Small intestine (tissue), 16 donors: ENCODE measurements at places on chromosomes 3 and 15. TPM values are rescaled to one million over a fixed set of nuclear protein-coding genes. Genes with fewer than 3 reads are reported as not detected.
A peak's percentile ranks its signal among the peaks of the same experiment; 100 is the strongest.

- H3K4me3 ChIP-seq: no peak overlapping the region
- no peak overlapping the region for H3K27ac ChIP-seq
- no peak for DNase-seq
- H3K27me3 ChIP-seq: no peaks in the 10 kb centered on the region
- no peaks in the 10 kb centered on the region for H3K4me1 ChIP-seq
These were observed 75.0 kb downstream of the NR2E3 start for GRCh38 chr15:71885390-71885789.

- H3K4me3 ChIP-seq: no peak overlapping the region
- no peaks in the 10 kb centered on the region for H3K36me3 ChIP-seq
- no peaks in the 10 kb centered on the region for H3K4me1 ChIP-seq
- no peaks in the 10 kb centered on the region for H3K27me3 ChIP-seq
- no peak for DNase-seq
- H3K27ac ChIP-seq: no peak overlapping the region
These were observed 86.4 kb upstream of the RORA start for GRCh38 chr15:61315471-61315870.

Gene RPL4
- polyA plus RNA-seq: 2,664 TPM

GRCh38 chr3:11386465-11387113 lies 114.4 kb downstream of the ATG7 start:
- no peaks in the 10 kb centered on the region for H3K36me3 ChIP-seq
- H3K4me3 ChIP-seq: no peak overlapping the region
- no peak for DNase-seq
- no peak overlapping the region for H3K27ac ChIP-seq

DNA sequence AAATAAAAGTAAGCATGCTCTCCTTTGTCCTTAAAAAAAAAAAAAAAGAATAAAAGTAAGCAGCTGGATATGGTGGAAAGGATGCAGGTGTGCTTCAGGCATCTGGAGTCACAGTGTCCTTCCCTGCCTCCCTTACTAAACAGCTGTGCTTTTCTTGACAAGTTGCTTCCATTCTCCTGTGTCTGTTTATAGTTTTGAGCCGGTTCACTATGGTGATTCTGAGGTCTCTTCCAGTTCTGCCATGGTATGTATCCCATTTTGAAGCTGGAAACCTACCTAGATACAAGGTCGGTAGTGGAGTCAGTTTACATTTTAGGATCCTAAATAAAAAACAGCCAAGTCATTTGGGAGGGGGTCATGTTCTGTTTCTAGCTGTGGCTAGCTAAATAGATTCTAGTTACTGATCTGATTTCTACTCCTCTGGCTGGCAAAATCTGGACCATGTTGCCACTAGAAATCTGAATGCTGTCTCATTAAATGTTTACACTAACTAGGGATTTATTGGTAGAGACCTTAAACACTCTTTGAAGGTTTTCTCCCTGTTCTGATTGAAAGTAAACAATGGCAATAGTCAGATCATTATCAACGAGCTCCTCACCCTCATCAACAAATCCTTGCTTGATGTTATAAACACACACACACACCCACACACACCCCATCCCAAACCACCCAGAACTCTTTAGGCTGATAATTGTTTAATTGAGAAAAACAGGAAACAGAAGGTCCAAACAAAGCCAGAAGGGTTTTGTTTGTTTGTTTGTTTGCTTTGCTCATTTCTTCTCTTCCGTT lies 7.9 kb downstream of the TNFSF10 start:
- H3K4me3 ChIP-seq: no peak overlapping the region
- no peak for DNase-seq
- peaks cover 26% of the 10 kb centered on the region for H3K4me1 ChIP-seq
- H3K27me3 ChIP-seq: no peaks in the 10 kb centered on the region

- H3K4me3 ChIP-seq: peak overlapping the region; percentile 0
- H3K27ac ChIP-seq: no peak overlapping the region
- H3K36me3 ChIP-seq: no peaks in the 10 kb centered on the region
- H3K4me1 ChIP-seq: no peaks in the 10 kb centered on the region
- no peaks in the 10 kb centered on the region for H3K27me3 ChIP-seq
- DNase-seq: no peak
These were observed 45.4 kb upstream of the UBE2E1 start for GRCh38 chr3:23760325-23760724.

Gene RAD18
- polyA plus RNA-seq: 16.3 TPM

DNA sequence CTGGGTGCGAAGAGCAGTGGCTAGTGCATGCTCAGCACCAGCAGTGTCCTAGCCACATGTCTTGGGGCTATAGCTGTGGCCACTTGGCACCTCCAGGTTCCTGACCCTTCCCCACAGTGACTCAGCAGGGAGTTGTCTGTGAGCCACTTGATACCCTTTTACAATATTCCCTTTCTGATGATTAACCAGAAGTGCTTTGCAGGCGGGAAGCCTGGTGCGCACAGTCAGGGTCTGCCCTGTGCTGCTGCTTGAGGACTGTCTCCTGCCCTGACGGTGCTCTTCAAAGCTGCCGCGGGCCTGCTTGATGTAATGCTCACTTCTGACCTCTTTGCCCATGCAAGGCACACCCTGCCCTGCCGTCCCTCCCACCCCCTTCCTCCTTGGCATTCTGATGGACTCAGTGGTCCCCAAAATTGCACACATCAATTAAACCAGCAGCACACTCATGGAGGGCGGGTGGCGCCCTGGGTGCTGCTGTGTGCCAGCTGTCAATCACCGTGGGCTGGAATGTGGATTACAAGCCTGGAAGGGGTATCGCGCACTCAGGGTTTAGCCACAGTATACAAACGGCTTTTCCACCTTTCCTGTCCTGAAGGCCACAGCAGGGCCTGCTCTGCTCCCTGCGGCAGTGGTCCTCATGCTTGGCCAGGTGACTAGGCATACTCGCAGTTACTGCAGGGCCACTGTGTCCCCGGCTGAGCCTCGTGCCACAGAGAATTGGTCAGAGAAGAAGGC lies 40.9 kb upstream of the PCSK6 start:
- H3K36me3 ChIP-seq: no peaks in the 10 kb centered on the region
- no peak for DNase-seq
- no peak overlapping the region for H3K27ac ChIP-seq
- H3K4me3 ChIP-seq: no peak overlapping the region

Gene NSMCE3
- 3.6 TPM for polyA plus RNA-seq

Gene RARRES1
- polyA plus RNA-seq: 0.89 TPM

GRCh38 chr3:49727154-49727923 lies 3.6 kb upstream of the GMPPB start:
- no peaks in the 10 kb centered on the region for H3K4me1 ChIP-seq
- no peak overlapping the region for H3K4me3 ChIP-seq
- peak; percentile 65 for DNase-seq
- no peaks in the 10 kb centered on the region for H3K27me3 ChIP-seq

GRCh38 chr3:196117809-196118208 lies 35.9 kb upstream of the TFRC start:
- H3K4me1 ChIP-seq: no peaks in the 10 kb centered on the region
- H3K27ac ChIP-seq: no peak overlapping the region
- H3K36me3 ChIP-seq: no peaks in the 10 kb centered on the region
- no peak for DNase-seq
- no peak overlapping the region for H3K4me3 ChIP-seq
- no peaks in the 10 kb centered on the region for H3K27me3 ChIP-seq

DNA sequence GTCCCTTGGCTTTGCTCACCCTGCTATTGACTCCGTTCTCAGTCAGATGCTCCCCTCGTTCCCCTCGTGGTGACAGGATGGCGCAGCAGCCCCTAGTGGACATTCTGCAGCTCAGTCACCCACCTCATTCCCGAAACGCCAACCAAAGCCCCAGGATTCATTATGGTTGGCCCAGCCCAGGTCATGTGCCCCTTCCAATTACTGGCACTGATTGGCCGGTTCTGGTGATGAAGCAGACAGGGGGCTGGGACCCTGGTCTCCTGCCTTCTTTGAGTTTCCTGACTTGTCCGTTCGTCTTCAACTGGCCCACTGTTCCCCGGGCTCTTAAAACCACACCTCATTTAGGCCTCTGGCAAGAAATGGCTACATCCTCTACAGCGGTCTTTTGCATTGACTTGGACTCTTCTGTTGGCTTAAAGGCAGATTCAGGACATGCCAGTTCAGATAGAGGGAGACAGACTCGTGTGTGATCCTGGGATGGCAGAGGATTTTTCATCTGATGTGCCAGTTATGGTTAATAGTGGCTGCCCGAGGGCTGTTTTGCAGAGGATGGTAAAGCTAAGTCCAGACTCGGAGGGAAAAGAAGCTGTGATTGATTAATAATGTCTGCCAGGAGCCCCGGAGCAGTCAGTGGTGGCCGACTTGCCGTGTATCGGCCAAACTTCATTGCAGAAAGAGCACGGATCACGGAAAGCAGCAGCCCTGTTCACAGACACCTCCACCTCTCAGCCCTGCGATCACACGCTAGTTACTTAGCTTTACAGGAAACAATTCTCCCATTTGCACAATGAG lies 37.8 kb downstream of the LSM3 start:
- H3K27me3 ChIP-seq: no peaks in the 10 kb centered on the region
- no peak for DNase-seq
- peak overlapping the region; percentile 67 for H3K27ac ChIP-seq
- no peaks in the 10 kb centered on the region for H3K36me3 ChIP-seq
- H3K4me3 ChIP-seq: no peak overlapping the region

- H3K27me3 ChIP-seq: no peaks in the 10 kb centered on the region
- H3K27ac ChIP-seq: no peak overlapping the region
- peak; percentile 22 for DNase-seq
- H3K4me3 ChIP-seq: no peak overlapping the region
- H3K36me3 ChIP-seq: peaks cover 22% of the 10 kb centered on the region
- H3K4me1 ChIP-seq: no peaks in the 10 kb centered on the region
These were observed 72.9 kb downstream of the RPL39L start for GRCh38 chr3:187066228-187066995.
